NCI-H524 (cell line): ENCODE measurements at places on chromosomes 13 and 19.

- DNase-seq = no peak
These were observed 176.7 kb downstream of the URI1 start for GRCh38 chr19:30118760-30119159.

DNA sequence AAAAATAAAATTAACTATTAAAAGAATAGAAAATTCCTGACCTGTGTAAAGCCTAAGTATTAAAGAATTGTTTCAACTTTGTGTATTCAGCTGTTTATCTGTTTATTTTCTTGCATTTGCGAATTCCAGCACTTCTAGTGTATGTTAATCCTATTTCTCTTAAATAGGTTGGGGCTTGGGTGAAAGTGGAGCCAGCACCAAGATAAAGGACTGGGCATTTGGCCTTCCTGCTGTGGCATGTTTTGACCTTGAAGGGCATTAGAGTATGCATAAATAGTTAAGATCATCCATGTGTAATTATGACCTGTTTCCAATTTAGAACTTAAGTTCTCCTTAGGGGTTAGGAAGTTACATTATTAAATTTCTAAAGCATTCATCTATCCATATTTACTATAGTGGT lies 151.3 kb downstream of the NBEA start:
- no peak for DNase-seq

GRCh38 chr13:110826861-110827672 lies 87.8 kb downstream of the ANKRD10 start:
- no peak for DNase-seq

- DNase-seq = no peak
These were observed 29.6 kb downstream of the ZAR1L start for GRCh38 chr13:32285633-32285965.

- no peak for DNase-seq
These were observed 951 bp upstream of the POSTN start for GRCh38 chr13:37599519-37599918.

DNA sequence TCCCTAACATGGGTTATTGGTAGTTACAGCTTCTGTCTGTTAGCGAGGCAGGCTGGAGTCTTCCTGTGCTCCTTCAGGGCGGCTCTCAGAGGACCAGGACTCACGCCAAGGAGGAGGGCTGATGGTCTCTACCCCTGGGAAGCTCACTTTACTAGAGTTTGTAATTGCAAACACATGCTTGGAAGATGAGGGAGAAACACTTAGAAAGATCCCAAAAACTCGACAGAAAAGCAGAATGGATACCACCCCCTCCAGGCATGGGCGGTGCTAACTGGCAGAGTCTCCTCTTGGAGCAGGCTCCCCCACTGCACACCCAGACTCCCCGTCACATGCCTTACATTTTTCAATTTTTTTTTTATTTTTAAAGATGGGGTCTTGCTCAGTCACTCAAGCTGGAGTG lies 62.0 kb downstream of the PARP4 start:
- no peak for DNase-seq

- no peak for DNase-seq
These were observed 4.9 kb downstream of the AP1M1 start for GRCh38 chr19:16202320-16203255.

- no peak for DNase-seq
These were observed 23.7 kb downstream of the NOSIP start for GRCh38 chr19:49556412-49557398.

DNA sequence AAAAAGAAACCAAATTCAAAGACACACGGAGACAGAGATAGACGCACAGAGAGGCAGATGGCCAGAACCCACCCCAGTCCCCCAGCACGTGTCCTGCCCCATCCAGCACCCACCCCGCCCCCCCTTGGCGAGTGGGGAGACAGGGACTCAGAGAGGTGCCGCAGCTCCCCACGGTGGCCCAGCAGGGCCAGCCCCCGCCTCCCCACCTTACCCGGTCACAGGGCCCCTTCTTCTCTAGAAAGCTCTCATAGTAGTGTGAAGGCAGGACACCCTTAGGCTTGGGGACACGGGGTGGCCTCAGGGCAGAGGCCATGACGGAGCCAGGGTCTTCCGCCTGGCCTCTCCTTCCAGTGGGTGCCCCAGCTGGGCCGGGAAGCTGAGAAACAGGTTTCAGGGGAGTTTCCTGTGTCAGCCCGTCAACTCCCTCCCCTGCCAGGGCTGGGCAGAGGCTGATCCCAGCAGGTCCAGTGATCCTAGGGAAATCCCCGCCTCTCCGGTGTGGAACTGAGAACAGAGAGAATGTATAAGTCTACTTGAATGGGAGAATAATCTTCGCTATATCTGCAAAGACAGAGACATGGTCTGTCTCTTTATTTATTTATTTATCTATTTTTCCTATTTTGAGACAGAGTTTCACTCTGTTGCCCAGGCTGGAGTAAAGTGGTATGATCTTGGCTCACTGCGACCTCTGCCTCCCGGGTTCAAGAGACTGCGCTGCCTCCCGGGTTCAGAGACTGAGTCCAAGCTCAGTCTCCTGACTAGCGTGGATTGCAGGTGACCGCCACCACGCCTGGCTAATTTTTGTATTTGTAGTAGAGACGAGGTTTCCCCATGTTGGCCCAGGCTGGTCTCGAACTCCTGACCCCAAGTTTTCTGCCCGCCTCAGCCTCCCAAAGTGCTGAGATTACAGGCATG lies at the start of gene STAP2:
TSS of gene STAP2 (minus strand) at position 387 of the 915 bp plus-strand sequence. CDS start at position 313, 74 bp downstream.
- DNase-seq = no peak

DNA sequence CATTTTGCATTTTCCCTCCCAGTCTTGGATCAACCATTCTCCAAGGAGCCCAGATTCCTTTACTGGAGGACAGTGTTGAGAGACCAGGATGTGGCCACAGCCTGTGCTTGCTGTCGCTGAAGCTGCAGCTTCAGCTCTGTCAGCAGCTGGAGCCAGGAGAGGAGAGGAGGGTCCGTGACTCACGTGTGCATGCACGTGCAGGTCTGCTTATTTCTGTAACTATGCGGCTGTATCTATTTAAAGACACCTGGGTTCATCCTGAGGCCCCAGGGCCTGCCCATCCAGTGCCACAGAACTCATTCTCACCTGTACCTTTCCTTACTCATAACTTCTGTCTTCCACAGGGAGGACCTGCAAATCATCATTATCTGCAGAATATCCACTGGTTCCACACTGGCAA lies 8.2 kb upstream of the LAMP1 start:
- no peak for DNase-seq

DNA sequence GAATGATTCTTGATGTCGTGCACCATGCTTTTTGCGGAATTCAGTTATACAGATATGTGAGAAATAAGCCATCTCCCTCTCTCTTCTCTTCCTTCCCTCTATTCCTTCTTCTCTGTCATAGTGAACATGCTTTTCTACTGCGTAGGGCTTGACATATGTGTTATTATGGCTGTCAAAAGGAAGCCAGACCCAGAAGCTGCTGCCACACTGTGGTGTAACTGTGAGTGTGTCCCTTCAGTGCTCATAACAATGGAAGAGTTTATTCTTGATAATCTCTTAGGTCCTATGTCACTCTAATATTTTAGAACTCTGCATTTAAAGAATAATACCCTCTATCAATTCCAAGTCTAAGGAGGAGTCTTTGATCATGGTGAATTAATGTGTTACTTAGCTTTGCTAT lies 208.9 kb upstream of the TMTC4 start:
- DNase-seq = no peak

DNA sequence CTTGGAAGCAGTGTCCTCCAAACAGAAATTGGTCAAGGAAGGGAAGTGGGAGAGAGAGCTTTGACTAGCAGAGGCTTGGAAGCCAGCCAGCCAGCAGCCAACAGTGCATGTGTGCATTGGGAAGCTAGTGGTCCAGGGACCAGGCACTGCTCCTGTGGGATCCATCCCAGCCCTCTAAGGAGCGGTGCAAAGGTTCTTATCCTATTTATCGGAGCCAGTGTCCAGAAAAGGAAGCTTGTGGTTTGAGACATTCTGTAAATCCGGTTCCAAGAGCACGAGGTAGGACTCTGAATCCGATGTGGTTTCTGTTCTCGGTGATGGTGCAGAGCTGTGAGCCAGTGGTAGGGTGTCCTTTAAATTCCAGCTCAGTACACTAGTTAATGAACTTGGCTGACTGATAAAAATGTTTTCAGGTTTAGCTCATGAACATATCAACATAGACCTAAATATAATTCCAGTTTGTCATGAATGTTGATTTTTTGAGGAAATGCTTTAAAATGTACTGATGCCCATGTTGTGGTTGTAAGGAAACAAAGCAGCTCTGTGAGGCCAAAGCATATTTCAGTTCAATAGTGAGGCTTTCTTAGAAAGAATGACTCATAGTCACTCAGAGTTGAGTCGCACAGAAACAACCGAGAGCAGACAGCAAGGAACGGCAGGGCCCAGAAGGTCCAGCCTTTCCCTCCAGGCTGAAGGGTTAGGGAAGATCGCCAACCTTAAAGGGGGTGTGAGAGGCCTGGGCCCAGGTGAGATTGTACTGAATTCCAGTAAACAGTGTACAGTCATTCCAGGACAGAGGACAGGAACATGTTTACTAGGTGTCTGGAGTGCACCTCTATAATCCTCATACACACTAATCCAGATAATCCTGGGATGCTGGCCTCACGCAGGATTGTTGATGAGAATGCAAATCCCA lies 21.5 kb upstream of the GARRE1 start:
- DNase-seq = no peak

DNA sequence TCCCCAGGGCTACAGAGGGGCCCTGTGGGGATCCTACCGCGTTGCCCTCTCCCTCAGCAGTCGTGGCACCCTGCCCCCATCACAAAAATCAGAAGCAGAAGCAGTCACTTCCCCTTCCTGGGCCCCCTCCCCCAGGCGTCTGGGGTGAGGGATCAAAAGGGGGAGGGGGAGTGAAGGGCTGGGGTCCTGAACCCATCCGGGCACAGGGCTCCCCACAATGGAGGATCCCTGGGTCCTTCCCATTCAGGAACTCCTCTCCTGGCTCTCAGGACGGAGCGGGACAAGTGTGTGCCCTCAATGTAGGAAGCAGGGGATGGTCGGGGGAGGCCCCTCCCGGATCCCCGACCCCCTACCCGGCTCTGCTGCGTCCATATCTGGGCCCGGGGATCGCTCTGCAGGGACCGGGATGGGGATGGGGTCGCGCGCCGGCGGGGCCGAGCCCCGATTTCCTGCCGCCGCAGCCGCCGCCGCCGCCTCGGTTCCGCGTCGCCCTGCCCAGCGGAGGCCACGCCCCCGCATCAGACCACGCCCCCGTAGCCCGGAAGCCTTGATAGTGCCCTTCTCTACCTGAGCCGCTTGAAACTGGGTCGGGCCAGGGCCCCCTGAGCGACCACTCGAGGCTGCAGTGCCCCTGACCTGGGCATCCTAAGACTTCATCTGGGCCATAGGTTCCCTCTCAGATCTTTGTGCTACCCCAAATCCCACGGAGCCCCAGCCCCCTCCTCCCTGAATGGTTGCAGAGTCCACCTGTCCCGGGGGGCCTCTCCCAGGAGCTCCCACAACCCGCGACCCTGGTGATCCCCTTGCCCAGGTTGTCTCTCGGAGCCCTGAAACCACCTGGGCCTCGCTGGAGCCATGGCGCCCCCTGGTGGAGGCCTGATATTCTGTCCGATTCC lies at the start of gene GMIP:
TSS of gene GMIP (minus strand) at position 500 of the 896 bp plus-strand sequence. CDS start at position 372, 128 bp downstream.
- peak; percentile 47 for DNase-seq
